Uterine smooth muscle cell (primary cell): ENCODE measurements at places on chromosomes 6 and 20. TPM values are rescaled to one million over a fixed set of nuclear protein-coding genes. Genes with fewer than 3 reads are reported as not detected.

POPDC3 gene
- total RNA-seq, result 20.6 and 23.6 TPM in 2 replicates

TNXB gene
- 5.9 and 6.7 TPM in 2 replicates for total RNA-seq

WFDC2 gene
- total RNA-seq, result not detected in 2 replicates

MUCL3 gene
- total RNA-seq, result not detected in 2 replicates

PSMF1 gene
- total RNA-seq, result 21.2 and 27.7 TPM in 2 replicates

SPATA25 gene
- 0.62 and 1.5 TPM in 2 replicates for total RNA-seq

CALHM5 gene
- total RNA-seq, result 1.00 and 3.0 TPM in 2 replicates

GSTA2 gene
- total RNA-seq, result not detected in 2 replicates

LAMA4 gene
- total RNA-seq, result 105 and 276 TPM in 2 replicates

TBXT gene
- not detected in 2 replicates for total RNA-seq
